ENCODE measurements at places on chromosomes 3 and 15.

GRCh38 chr15:89514186-89514585 lies 17.8 kb upstream of the RHCG start:
- no peak for DNase-seq

- peak; percentile 71 for DNase-seq
Observed at GRCh38 chr15:50166216-50166615, 15.8 kb upstream of the SLC27A2 start.

- no peak for DNase-seq
Observed at GRCh38 chr3:111684640-111685039, 89.5 kb upstream of the ZBED2 start.

DNA sequence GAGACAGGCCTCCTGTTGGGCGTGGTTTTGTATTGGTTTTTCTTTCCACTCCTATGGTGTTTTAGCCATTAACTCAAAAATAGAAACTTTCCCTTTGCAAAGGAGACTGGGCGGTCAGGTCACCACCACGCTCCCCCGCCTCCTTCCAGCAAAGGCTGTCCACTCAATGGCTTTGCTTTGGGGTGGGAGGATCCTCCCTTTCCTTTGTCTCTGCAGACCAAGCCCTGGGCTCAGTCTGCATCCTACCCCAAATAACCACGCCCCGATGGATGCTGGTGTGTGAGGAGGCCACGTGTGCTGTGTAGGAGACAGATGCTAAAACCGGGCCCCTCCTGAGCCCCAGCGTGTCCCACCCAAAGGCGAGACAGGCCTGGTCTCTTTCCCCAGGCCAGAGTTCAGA lies 68.5 kb downstream of the GRIP2 start:
- DNase-seq = no peak

- no peak for DNase-seq
Observed at GRCh38 chr3:64265646-64266045, 40.4 kb upstream of the PRICKLE2 start.

DNA sequence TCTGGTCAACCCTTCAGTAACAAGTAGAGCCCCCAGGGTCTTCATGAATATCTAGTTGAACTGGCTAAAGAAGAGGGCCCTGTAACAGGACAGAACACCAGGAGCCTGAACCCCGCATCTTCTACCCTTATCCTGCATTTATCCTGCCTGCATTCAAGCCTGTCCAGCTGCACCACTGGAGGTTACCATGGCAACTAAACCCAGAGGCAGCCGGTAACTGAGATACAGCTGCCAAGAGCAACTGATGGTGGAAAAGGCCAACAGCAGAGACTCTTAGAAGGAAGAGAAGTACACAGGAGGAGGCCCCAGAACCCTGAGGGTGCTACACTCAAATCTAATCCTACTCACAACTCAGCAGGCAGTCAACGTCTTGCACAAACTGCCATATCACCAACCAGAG lies 3.7 kb upstream of the PRKAR2A start:
- no peak for DNase-seq

- no peak for DNase-seq
Observed at GRCh38 chr15:61205346-61205921, 23.7 kb downstream of the RORA start.

DNA sequence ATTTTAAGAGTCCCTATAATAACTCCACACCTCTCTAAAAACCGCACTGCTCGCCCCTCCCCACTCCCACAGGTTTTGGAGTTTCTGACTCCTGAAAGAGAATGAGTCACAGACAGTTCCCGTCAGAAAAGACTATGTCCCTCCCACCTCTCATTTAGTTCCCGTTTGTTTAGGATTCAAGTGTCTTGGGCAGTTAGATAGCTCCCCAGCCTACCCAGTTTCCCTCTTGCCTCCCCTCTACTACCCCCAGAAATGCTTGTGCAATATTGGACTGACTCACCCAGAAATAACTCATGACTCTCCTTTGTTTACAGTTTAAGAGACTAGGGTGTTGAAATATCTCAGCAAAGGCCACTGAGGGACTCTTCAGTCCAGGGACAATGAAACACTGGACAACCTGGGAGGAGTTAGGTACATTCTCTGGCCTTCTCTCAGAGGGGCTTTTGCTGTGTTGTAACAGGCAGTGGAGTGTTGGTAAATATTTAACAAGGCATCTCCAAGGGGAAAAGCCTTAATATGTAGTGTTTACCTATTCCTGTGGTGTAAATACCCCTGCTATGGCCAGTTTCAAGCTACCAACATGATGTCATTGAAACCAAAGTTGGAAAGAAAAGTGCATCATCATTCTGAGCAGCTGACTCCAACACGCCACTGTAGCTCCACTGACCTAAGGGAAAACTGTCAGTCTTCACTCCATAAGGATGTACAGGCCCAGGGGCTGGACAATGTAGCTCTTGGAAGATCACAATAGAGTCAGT lies 96.1 kb upstream of the CHD2 start:
- peak; percentile 96 for DNase-seq

DNA sequence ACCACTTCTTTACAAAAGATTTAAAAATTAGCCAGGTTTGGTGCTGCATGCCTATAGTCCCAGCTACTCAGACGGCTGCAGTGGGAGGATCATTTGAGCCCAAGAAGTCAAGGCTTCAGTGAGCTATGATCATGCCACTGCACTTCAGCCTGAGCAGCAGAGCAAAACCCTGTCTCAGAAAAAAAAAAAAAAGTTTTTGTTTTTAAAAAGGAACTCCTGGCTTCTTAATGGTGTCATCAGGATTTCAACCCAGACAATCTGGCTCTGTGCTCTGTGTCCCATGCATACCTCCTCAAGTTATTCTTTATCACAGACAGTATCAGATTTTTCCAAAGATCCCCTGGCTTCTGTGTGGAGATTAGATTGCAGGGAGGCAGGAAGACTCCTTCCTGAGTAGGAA lies 64.2 kb upstream of the IL12A start:
- no peak for DNase-seq

- peak; percentile 83 for DNase-seq
Observed at GRCh38 chr3:9916734-9917680, at the start of gene IL17RC. Gene IL17RC (plus strand): TSS chr3:9917098. CDS start chr3:9917316, 218 bp downstream.

DNA sequence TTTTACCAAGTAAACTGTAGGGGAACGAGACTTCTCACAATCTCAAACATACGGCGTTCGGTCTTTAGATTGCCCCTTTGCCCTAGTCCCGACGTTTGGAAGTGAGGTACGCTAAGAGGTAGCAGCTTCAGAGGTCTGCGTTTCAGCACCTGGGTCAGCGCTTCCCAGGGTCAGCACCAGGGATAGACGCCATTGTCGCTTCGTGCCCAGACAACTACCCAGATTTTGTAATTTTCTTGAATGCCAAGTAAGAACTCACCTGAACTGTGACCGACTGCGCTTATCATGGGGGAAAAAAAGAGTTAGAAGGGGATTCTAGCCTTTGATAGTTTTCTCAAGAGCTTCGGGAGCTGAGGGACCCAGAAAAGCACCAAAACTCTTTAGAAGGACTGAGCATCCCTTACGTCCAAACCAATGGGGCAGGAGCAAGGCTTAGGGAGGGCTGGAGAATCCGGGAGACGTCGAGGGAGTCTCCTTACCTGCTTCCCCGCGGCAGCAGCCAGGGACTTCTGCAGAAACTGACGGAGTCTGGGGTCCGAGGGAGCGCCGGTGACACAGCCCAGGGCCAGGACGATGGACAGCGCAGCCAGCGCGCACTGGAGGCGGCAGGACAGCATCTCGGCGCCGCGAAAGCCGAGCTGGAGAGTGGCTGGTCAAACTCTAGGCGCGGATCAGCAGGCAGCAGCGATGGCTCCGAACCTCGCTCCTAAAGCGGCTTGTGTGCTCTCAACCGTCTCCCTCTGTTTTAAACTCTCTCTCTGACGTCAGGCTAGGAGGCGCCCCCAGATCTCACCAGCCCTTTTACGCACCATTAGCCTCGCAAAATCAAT lies at the start of gene SST:
Gene SST, minus strand, starts transcription at position 720 of the 830 bp plus-strand sequence. Its CDS starts 103 bp downstream, at position 617.
- DNase-seq = no peak

- DNase-seq = no peak
Observed at GRCh38 chr3:194828116-194828515, 142.4 kb downstream of the FAM43A start.

DNA sequence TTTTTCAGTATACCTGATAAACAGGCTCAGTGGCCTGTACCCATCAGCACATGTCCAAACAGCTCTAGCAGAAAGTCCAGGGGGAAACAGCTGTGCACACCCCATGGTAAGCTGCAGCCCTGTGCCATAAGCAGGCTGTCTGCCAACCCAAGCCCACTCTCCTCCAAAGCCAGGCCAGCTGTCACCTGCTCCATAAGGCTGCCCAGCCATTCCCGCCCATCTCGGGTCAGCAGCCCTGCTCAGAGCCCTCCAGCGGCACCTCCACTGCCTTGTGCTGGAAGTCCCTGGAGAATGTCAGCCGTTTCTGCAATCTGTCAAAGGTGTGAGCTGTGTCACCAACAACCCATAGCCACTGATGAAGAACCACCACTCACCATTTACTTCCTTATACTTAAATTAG lies 82.0 kb downstream of the NTRK3 start:
- DNase-seq = no peak

DNA sequence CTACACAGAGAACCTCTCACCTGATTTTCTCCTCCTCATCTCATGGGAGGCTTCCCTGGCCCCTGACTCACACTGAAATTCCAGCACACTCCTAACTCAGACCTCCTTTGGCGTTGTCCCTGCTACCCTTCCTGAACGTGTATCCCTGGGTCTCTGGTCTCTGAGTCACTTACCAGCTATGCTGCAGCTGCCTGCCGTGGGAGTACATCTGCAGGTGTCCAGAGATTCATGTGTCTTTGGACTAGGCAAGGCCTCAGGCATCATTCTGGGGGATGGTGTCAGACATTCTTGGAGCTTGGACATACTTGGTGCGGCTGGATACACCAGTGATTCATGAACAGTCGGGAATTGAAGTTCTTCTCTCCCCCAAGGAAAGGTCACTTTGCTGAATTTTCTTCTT lies 148.8 kb upstream of the TRIM42 start:
- DNase-seq = peak; percentile 16

- no peak for DNase-seq
Observed at GRCh38 chr3:114900908-114901307, 246.2 kb downstream of the ZBTB20 start.

- peak; percentile 72 for DNase-seq
Observed at GRCh38 chr15:92693691-92694331, 38.2 kb upstream of the FAM174B start.

- no peak for DNase-seq
Observed at GRCh38 chr15:30675126-30675525, 49.2 kb downstream of the ARHGAP11B start.

GRCh38 chr3:192169332-192169915 lies 557.9 kb downstream of the FGF12 start:
- no peak for DNase-seq

DNA sequence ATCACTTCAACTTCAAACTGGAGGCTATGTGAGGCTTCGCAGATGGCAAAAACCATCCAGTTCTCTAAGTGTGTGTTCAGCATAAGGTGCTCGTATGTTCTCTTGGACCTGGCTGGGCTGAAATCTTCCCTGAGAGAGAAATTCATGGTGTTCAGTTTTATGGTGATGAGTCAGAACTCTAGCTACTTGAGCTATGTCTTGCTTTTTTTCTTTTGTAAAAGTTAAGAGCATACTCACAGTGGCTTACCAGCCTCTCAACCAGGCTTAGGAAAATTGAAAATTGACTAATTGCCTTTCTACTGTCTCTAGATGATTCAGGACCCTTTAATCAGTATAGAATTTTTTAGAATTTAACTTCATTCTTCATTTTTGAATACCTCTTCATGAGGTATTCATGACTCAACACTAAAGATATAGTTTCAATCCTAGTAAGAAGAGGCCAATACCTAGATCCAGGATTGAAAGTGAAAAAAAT lies 617.5 kb downstream of the TBL1XR1 start:
- no peak for DNase-seq

Measured in A549 (cell line).